Keratinocyte (primary cell): ENCODE measurements at places on chromosomes 5 and 9. TPM values are rescaled to one million over a fixed set of nuclear protein-coding genes. Genes with fewer than 3 reads are reported as not detected.
A peak's percentile ranks its signal among the peaks of the same experiment; 100 is the strongest.

The SLC25A2 gene
- polyA plus RNA-seq: not detected in 3 replicates

- no peak for DNase-seq
Measured at GRCh38 chr5:14081791-14082190, 61.4 kb upstream of the TRIO start.

DNA sequence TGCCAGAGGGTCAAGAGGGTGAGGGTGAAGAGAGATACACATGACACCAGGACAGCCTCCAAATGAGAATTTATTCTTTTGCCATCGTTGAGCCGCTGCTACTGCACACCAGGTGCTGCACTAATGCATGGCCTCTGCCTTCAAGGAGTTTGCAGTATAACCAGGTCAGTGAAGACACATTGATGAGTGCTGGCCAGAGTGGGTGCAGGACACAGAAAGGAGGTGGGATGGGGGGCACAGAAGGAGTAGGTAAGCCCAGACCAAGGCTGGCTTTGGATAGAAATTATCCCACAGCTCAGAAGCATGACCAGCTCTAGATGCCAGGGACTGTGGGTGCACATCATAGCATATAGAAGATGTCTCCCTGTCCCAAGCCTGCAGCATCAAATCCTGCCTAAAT is 38.0 kb downstream of the FOXI1 start:
- no peak for DNase-seq

The RASGEF1C gene
- not detected in 3 replicates for polyA plus RNA-seq

DNA sequence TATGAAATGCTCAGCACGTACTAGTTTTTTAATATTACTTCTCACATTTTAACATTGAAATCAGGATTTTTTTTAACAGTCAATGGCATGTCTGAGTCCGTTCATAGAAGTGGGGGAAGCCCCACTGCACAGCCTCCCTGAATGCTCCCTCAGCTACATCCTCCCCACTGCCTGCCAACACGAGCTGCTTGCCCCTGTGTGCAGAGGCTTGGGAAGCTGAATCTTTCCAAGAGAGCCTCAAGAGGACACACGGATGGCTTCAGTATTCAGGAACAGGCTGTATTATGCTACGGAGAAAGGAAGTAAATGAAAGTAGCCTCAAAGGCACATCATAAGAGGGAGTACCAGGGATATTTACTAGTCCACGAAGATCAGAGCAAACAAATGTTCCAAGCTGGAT is 248.7 kb downstream of the SPOCK1 start:
- no peak for DNase-seq

DNA sequence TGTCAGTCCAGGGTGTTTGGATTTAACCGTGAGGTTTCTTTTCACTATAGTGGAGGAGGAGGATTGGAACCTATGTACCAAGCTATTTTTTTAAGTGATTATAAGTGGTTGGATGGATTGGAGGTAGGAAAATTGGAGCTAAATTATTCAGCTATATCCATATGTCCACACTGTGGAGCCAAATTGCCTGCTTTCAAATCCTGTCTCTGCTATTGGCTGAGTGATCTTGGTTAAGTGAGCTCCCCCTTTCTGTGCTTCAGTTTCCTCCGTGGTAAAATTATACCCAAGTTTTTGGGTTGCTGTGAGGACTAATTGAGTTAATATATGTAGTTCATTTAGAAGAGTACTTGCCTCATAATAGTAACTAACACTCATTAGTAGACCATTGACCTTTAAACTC is 2.5 kb downstream of the CENPP start:
- DNase-seq: no peak

The SHOC1 gene
- 0.01 to 0.03 TPM in 2 of 3 replicates, not detected in the other for polyA plus RNA-seq

- no peak for DNase-seq
Measured at GRCh38 chr5:43677253-43677652, 74.3 kb downstream of the NNT start.

The OSMR gene
- polyA plus RNA-seq: 33.3 to 43.8 TPM (median 38.7 TPM) in 3 replicates

DNA sequence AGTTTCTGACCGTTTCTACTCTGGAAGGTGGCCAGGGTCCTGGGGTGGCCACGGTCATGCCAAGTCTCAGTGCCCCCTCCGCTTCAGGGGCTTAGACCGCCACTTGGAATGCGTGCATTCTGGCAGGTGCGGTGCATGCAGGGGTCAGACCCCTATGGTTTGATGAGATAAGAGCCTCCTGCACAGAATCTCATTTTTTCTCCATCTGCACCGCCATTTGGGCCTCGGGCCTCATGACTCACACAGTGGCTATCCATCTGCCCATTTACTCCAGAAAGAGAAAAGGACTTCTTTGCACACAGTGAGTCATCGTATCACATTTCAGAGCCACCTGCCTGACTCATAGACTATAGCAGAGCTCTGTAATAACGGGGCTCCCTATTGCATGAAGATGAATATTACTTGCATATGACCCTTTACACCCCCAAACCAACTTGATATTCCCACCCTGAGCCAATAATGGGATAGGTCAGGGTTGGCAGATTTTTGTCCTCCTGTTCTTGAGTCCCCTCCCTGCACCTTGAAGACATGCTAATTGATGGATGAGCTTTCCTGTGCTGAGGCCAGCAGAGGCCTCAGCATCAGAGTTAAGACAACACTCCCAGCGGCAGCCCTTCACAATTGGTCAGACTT is 157.4 kb downstream of the NR3C1 start:
- peak; percentile 78 for DNase-seq

The PCDHB3 gene
- 0.03 to 0.08 TPM (median 0.05 TPM) in 3 replicates for polyA plus RNA-seq

The RAB3C gene
- polyA plus RNA-seq: not detected in 3 replicates

DNA sequence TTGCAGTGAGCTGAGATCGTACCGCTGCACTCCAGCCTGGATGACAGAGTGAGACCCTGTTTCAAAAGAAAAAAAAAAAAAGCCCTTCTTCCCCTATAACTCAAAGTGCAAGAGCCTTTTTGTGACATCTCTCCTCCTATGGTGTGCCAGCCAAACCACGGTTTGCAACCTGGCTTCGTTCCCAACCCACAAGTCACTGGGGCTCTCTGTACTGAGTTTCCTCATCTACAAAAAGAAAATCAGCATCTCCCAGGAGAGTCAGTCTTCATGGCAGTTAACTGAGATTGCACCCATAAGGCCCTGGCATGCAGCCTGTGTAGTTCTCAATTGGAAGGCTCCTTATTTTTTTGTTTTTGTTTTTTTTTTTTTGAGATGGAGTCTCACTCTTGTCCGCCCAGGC is 14.8 kb downstream of the ODF2 start:
- no peak for DNase-seq

- no peak for DNase-seq
Measured at GRCh38 chr5:78328585-78329173, 31.7 kb upstream of the SCAMP1 start.

- DNase-seq: no peak
Measured at GRCh38 chr9:17521100-17521855, 57.6 kb upstream of the SH3GL2 start.

DNA sequence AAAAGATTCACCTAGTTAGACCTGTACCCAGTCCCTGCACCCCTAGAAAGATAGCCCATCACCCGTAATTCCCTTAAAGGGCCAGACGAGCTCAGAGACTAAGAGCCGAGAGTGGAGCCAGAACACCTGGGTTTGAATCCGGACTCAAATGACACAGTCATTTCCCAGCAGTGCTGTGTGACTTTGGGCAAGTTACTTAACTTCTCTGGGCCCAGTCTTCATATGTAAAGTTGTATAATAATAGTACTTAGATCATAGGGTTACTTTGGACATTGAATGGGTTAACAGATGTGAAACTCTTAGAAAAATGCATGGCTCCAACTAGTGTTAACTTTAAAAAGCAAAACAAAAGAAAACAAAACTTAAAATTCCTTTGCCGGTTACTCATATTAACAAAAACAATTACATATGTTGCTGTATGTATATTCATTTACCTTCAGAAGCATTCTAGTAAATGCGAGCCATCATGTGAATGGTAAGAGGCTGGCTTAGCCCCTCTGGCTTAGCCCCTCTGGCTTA is 40.4 kb upstream of the RASGRF2 start:
- DNase-seq: no peak

The GAS1 gene
- 0.56 to 1.1 TPM (median 0.75 TPM) in 3 replicates for polyA plus RNA-seq

- DNase-seq: peak; percentile 69
Measured at GRCh38 chr5:143495821-143496275, 92.4 kb upstream of the NR3C1 start.

The TSSK1B gene
- polyA plus RNA-seq: 0.02 to 0.07 TPM (median 0.05 TPM) in 3 replicates

DNA sequence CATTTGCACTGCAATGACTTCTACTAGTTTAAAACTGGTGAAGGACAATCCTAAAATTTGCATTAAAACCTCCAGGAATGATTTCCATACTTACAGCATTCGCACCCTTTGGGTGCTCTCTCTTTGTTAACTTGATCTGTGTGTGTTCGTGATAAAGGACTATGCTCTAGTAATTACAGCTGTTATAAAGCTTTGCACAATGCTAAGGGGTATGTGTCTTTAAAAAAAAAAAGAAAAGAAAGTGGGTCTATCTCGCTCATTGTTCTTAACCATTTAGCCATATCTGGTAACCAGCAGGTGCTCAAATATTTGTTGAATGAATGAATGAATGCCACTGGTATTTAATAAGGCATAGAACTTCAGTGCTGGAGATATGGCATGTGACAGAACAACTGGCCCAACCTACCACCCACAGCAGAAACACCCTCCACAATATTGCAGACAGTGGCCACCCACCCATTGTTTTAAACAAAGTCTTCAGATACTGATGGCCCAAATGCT is 8.7 kb downstream of the TRIM36 start:
- DNase-seq: no peak

DNA sequence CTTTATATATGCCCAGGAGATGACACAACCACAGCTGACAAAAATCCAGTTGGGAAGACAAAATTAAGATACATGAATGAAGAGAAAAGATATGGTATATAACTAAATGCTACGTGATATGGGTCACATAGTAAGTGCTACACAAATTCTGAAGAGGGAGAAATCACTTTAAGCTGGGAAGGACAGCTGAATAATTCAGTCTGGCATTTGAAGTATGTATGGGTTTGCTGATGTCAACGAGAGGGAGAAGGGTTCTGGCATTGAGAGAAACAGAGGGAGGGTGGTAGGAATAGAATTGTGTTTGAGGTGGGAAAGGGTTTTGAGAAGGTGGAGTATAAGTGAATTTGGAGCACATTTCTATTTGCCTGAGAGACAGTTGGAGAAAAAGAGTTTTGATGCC is 6.7 kb upstream of the SLIT3 start:
- DNase-seq: no peak

GRCh38 chr5:1011741-1012312 is 3.2 kb downstream of the NKD2 start:
- DNase-seq: no peak

DNA sequence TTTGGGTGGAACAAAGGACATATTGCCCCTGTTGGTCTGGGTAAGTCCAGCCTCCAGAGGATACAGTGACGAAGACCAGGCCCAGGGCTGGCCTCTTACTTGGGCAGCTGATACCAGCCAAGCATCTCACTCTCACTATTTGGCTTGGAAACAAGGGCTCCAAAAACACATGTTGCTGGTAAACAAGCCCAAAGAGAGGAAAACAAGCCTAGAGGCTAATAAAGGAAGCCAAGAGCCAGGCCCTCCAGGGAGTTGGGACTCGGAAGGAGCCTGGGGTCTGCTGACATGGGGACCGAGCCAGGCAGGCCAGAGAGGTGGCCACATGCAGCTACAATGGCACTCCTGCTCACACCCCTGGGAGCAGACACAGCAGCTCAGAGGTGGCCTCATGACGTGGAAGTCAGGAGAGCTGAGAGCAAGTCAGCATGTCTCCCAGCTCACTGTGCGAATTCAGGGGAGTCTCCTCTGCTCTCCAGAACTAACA is 5.7 kb downstream of the SPARC start:
- no peak for DNase-seq

DNA sequence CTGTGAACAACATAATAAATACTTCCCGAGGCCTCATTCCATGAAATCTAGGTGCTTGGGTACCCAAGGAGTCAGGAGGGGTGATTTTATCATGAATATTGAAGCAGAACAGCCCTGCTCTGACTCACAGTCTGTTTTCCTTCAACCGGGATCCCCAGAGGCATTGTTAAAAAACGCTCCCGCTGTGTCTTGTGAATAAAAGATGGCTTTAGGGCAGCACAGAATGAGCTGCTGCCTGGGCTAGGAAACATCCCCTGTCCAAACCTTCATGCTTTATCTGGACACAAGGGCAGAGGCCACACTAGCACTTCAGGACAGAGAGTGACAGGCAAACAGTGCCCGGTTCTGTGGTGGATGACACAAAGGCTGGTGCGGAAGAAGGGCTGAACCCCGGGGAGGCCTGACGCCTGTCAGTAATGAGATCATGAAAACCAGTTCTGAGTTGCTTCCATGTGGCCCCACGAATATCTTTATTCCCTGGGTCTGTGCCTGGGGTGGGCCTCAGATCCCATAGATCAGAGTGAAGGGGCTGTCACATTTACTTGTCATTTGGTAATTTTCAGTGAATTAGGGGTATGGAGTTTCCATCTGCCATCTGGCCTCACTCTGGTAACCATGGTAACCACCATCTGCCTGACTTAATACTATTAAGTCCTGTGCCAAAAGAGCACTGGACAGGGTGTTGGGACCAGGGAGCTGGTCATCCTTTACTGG is 2.6 kb downstream of the IGFBPL1 start:
- DNase-seq: no peak

The ZNF354C gene
- polyA plus RNA-seq: 1.8 to 2.7 TPM (median 2.4 TPM) in 3 replicates

- DNase-seq: no peak
Measured at GRCh38 chr5:73587923-73588322, 22.4 kb downstream of the UTP15 start.

DNA sequence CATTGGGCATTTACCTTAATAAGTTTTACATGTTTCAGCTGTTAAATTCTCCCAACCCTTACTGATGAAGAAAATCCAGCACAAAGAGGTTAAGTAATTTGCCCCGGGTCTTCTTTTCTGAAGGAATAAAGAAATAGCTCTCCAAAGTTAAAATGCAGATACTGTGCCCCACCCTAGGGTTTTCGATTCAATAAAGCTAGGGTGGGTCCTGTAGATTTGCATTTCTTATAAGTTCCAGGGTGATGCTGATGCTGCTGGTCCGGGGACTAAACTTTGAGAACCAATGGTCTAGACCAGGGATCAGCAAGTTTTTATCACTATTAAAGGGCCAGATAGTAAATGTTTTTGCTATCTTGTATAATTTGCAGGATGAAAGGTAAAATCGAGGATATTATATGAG is 156.7 kb downstream of the ADAMTS12 start:
- DNase-seq: no peak

The BTF3 gene
- 505 to 857 TPM (median 694 TPM) in 3 replicates for polyA plus RNA-seq
